Naive B cell (primary cell): ENCODE measurements at places on chromosomes 2 and 18.

GRCh38 chr2:217329023-217329431, 469.2 kb upstream of the TNP1 start:
- H3K4me3 ChIP-seq = no peak overlapping the region
- H3K4me1 ChIP-seq = no peaks in the 10 kb centered on the region
- H3K27me3 ChIP-seq = peaks cover 81% of the 10 kb centered on the region

GRCh38 chr18:5620289-5620688, 76.5 kb upstream of the EPB41L3 start:
- H3K4me1 ChIP-seq = no peaks in the 10 kb centered on the region
- no peaks in the 10 kb centered on the region for H3K36me3 ChIP-seq
- H3K27ac ChIP-seq = no peak overlapping the region

- no peak overlapping the region for H3K4me3 ChIP-seq
- no peak overlapping the region for H3K27ac ChIP-seq
- no peaks in the 10 kb centered on the region for H3K36me3 ChIP-seq
- H3K4me1 ChIP-seq = peaks cover 3% of the 10 kb centered on the region
These were observed 137.1 kb downstream of the MCFD2 start for GRCh38 chr2:46778511-46778910.

GRCh38 chr2:241722896-241723454, 11.5 kb upstream of the D2HGDH start:
- H3K4me1 ChIP-seq = no peaks in the 10 kb centered on the region
- no peak overlapping the region for H3K4me3 ChIP-seq
- no peak overlapping the region for H3K27ac ChIP-seq
- H3K27me3 ChIP-seq = no peaks in the 10 kb centered on the region
- DNase-seq = no peak

- no peaks in the 10 kb centered on the region for H3K36me3 ChIP-seq
- peaks cover 18% of the 10 kb centered on the region for H3K27me3 ChIP-seq
- H3K4me1 ChIP-seq = no peaks in the 10 kb centered on the region
- no peak for DNase-seq
These were observed 12.0 kb upstream of the MC5R start for GRCh38 chr18:13811993-13812392.

DNA sequence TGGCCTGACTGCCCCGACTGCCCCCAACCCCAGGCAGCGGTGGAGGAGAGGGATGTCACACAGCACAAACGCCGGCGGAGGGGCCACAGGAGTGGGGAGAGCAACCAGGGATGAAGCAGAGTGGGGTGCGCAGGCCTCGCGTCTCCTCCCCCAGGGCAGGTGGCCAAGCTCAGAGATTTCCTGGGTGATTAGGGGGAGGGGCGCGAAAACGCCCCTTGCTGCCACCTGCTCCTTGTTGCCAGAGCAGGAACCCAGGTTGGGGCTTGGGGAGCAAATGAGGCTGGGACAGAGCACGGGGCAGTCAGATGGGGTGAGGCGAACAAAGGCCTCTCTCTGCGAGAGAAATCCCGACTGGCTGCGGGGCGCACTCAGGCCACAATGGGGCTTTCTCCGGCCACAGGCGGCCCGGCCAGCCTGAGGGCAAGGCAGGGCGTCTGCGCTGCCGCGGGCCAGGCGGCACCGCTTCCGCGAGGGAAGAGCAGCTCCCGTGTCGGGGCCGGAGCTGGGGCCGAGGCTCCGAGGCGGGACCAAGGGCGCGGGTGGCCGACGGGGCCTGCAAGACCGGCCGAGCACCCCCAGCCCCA, 11.5 kb downstream of the TEX44 start:
- peak overlapping the region; percentile 87 for H3K4me3 ChIP-seq
- H3K27me3 ChIP-seq = peaks cover 4% of the 10 kb centered on the region
- peak; percentile 70 for DNase-seq
- peak overlapping the region; percentile 96 for H3K27ac ChIP-seq
- H3K36me3 ChIP-seq = no peaks in the 10 kb centered on the region
- peaks cover 23% of the 10 kb centered on the region for H3K4me1 ChIP-seq

- H3K27ac ChIP-seq = no peak overlapping the region
- DNase-seq = no peak
- no peaks in the 10 kb centered on the region for H3K27me3 ChIP-seq
- no peaks in the 10 kb centered on the region for H3K4me1 ChIP-seq
- no peak overlapping the region for H3K4me3 ChIP-seq
- no peaks in the 10 kb centered on the region for H3K36me3 ChIP-seq
These were observed 226.1 kb downstream of the VAPA start for GRCh38 chr18:10139783-10140410.

DNA sequence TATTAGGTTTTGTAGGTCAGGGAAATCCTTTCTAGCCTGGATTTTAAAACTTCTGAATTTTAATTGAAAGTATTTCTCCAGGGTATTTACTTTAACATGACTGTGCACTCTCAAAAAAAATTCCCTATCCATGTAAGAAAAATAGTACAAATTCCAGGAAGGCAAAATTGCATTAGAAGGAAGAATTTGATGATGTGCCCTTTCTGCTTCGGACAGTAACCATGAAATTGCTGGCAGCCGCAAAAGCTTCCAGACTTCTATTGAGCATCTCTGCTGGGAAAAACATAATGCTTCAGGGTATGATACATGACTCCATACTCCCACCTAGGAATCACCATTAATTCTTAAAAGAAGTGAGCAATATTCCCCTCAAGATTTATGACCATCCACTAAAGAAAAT, 17.2 kb upstream of the KLF7 start:
- no peaks in the 10 kb centered on the region for H3K4me1 ChIP-seq
- H3K27me3 ChIP-seq = no peaks in the 10 kb centered on the region
- H3K36me3 ChIP-seq = no peaks in the 10 kb centered on the region

GRCh38 chr2:99936065-99936464, 206.3 kb downstream of the AFF3 start:
- H3K4me3 ChIP-seq = no peak overlapping the region
- peaks cover 41% of the 10 kb centered on the region for H3K36me3 ChIP-seq
- peak overlapping the region; percentile 67 for H3K27ac ChIP-seq

GRCh38 chr18:57957210-57957609, 86.8 kb upstream of the NEDD4L start:
- peaks cover 21% of the 10 kb centered on the region for H3K27me3 ChIP-seq
- no peak overlapping the region for H3K4me3 ChIP-seq
- no peaks in the 10 kb centered on the region for H3K36me3 ChIP-seq
- no peaks in the 10 kb centered on the region for H3K4me1 ChIP-seq

DNA sequence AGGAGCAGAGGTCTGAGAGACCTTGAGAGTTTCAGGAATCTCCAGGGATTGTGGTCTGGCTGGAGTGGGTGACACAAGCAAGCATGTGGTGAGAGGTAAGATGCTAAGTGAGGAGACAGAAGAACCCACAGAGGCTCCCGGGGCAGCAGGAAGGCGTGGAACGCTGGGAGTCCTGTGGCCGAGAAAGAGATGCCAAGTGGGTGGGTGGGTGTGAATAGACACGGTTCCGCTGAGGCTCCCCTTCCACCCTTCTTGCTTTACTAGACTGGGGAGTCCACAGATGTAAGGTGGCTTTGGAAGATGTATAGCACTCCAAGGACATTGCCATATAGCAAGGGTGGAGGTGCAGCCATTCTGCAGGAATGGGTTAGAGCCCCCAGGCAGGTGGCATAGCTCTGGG, 4.2 kb downstream of the TEX51 start:
- H3K27ac ChIP-seq = no peak overlapping the region
- DNase-seq = no peak
- H3K36me3 ChIP-seq = peaks cover 26% of the 10 kb centered on the region
- H3K27me3 ChIP-seq = peaks cover 11% of the 10 kb centered on the region

DNA sequence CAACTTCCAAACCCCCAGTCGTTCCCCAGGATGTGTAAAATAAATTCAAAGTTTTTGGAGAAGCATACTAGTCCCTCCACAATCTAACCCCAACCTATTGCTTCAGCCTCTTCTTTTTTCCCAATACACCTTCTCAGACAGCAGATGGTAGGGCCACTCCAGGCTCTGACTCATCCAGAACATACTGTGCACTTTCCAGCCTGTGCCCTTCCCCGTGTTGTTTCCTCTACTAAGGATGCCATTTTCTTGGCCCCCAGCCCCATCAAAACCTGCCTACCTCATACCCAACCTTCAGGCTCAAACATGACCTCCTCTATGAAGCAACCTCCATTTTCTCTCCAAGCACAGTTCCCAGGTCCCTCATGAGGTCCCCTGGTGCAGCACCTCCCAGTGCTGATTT, 669.3 kb downstream of the BCL11A start:
- H3K36me3 ChIP-seq = no peaks in the 10 kb centered on the region
- no peak overlapping the region for H3K4me3 ChIP-seq
- H3K27me3 ChIP-seq = no peaks in the 10 kb centered on the region
- peaks cover 43% of the 10 kb centered on the region for H3K4me1 ChIP-seq

- no peaks in the 10 kb centered on the region for H3K36me3 ChIP-seq
- peak; percentile 5 for DNase-seq
- H3K27me3 ChIP-seq = peaks cover 9% of the 10 kb centered on the region
- peak overlapping the region; percentile 39 for H3K27ac ChIP-seq
- H3K4me1 ChIP-seq = peaks cover 6% of the 10 kb centered on the region
- no peak overlapping the region for H3K4me3 ChIP-seq
These were observed 90.5 kb downstream of the ICOS start for GRCh38 chr2:204027091-204027490.

DNA sequence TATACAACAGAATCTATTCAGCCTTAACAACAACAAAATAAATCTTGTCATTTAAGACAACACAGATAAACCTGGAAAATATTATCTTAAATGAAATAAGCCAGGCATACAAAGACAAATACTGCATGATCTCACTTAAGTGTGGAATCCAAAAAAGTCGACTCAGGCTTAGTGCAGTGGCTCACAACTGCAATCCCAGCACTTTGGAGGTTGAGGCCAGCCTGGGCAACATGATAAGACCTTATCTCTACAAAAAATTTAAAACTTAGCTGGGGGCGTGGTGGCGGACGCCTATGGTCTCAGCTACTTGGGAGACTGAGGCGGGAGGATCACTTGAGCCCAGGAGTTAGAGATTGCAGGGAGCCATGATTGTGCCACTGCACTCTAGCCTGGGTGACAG, 75.2 kb upstream of the RNU4ATAC start:
- peak overlapping the region; percentile 45 for H3K27ac ChIP-seq
- H3K36me3 ChIP-seq = peaks cover 22% of the 10 kb centered on the region
- H3K4me3 ChIP-seq = no peak overlapping the region
- no peak for DNase-seq

DNA sequence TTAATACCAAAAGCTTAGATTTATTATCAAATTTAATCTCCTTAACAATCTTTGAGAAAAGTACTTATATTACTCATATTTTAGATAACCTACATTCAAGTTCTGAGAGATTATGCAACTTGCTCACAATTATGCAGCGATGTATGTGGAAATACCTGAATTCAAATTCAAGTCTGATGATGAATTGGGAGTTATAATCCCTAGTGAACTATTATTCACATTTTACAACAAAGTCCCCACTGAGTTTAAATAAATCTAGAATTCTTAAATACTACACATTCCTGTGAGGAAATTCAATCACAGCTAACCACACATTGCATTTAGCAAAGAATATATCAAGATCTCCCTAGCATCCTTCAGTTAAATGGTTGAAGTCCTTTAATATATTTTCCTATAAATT, 278.4 kb downstream of the NOL4 start:
- DNase-seq = no peak
- H3K4me3 ChIP-seq = no peak overlapping the region
- H3K4me1 ChIP-seq = no peaks in the 10 kb centered on the region
- no peak overlapping the region for H3K27ac ChIP-seq
- no peaks in the 10 kb centered on the region for H3K36me3 ChIP-seq

GRCh38 chr2:181234487-181234891, 222.7 kb upstream of the ITGA4 start:
- H3K36me3 ChIP-seq = peaks cover 5% of the 10 kb centered on the region
- H3K4me3 ChIP-seq = no peak overlapping the region

DNA sequence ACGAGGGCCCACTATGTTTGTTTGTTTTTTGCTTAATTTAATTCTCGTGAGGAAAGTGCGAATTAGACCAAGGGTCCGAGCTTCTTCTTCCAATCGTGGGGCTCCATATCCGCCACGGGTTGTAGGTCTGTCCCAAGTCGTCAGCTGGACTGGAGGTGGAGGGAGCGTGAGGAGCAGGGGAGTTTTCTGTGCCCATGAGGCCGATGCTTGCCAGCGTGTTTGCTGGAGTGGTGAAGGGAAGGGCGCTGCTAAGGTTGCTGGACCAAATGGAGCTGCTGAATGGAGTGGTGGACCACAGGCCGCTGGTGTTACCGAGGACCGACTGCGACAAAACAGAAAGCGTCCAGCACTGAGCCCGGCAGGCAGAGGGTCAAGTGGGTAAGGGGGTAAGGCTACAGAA, 43.7 kb downstream of the ZAP70 start:
- H3K27me3 ChIP-seq = no peaks in the 10 kb centered on the region
- peaks cover 4% of the 10 kb centered on the region for H3K4me1 ChIP-seq
- no peak overlapping the region for H3K4me3 ChIP-seq
- peaks cover 27% of the 10 kb centered on the region for H3K36me3 ChIP-seq
- no peak for DNase-seq

GRCh38 chr2:9105601-9106337, 100.8 kb upstream of the ASAP2 start:
- H3K27me3 ChIP-seq = no peaks in the 10 kb centered on the region
- DNase-seq = no peak
- H3K4me1 ChIP-seq = no peaks in the 10 kb centered on the region
- H3K4me3 ChIP-seq = no peak overlapping the region

GRCh38 chr2:97957432-97958183, 38.1 kb downstream of the TMEM131 start:
- no peaks in the 10 kb centered on the region for H3K27me3 ChIP-seq
- no peak for DNase-seq
- H3K4me3 ChIP-seq = no peak overlapping the region
- peaks cover 12% of the 10 kb centered on the region for H3K36me3 ChIP-seq
- peaks cover 59% of the 10 kb centered on the region for H3K4me1 ChIP-seq
- peak overlapping the region; percentile 50 for H3K27ac ChIP-seq

- DNase-seq = no peak
- peak overlapping the region; percentile 73 for H3K27ac ChIP-seq
- no peaks in the 10 kb centered on the region for H3K36me3 ChIP-seq
- H3K4me3 ChIP-seq = no peak overlapping the region
- H3K27me3 ChIP-seq = peaks cover 29% of the 10 kb centered on the region
These were observed 397.6 kb upstream of the HS6ST1 start for GRCh38 chr2:128716299-128716721.

- peaks cover 9% of the 10 kb centered on the region for H3K27me3 ChIP-seq
- no peak for DNase-seq
- H3K4me1 ChIP-seq = no peaks in the 10 kb centered on the region
These were observed 117.6 kb downstream of the ALPK2 start for GRCh38 chr18:58511306-58511705.

GRCh38 chr2:59851836-59852475, 701.5 kb downstream of the BCL11A start:
- no peaks in the 10 kb centered on the region for H3K27me3 ChIP-seq
- H3K4me3 ChIP-seq = no peak overlapping the region
- H3K36me3 ChIP-seq = no peaks in the 10 kb centered on the region
- no peak for DNase-seq
- no peak overlapping the region for H3K27ac ChIP-seq
- H3K4me1 ChIP-seq = peaks cover 6% of the 10 kb centered on the region

GRCh38 chr2:9310377-9310776, 103.8 kb downstream of the ASAP2 start:
- H3K27ac ChIP-seq = no peak overlapping the region
- peaks cover 3% of the 10 kb centered on the region for H3K4me1 ChIP-seq
- no peak for DNase-seq

GRCh38 chr2:236809716-236810115, 240.1 kb downstream of the ACKR3 start:
- no peak for DNase-seq
- no peak overlapping the region for H3K27ac ChIP-seq
- H3K4me3 ChIP-seq = no peak overlapping the region
- no peaks in the 10 kb centered on the region for H3K27me3 ChIP-seq
- no peaks in the 10 kb centered on the region for H3K36me3 ChIP-seq
- no peaks in the 10 kb centered on the region for H3K4me1 ChIP-seq

GRCh38 chr18:30432349-30432748, 610.2 kb downstream of the DSC3 start:
- H3K4me3 ChIP-seq = no peak overlapping the region
- H3K4me1 ChIP-seq = no peaks in the 10 kb centered on the region
- no peaks in the 10 kb centered on the region for H3K27me3 ChIP-seq
- no peaks in the 10 kb centered on the region for H3K36me3 ChIP-seq
